Hepatocyte (in vitro differentiated cells): ENCODE measurements at places on chromosomes 3 and 15. TPM values are rescaled to one million over a fixed set of nuclear protein-coding genes. Genes with fewer than 3 reads are reported as not detected.

The SCAANT1 gene
- not detected in 2 replicates for total RNA-seq

The ATP2B2 gene
- 1.8 and 1.9 TPM in 2 replicates for total RNA-seq

The SMAD6 gene
- total RNA-seq = 26.4 and 35.4 TPM in 2 replicates

The CADM2 gene
- total RNA-seq = 6.2 and 7.8 TPM in 2 replicates

The IL20RB gene
- 0.48 and 0.50 TPM in 2 replicates for total RNA-seq

The EPHB1 gene
- total RNA-seq = 2.3 and 3.3 TPM in 2 replicates

The NLGN1 gene
- 8.5 and 11.2 TPM in 2 replicates for total RNA-seq

The TUSC7 gene
- not detected in 2 replicates for total RNA-seq

The CIB2 gene
- 48.9 and 68.9 TPM in 2 replicates for total RNA-seq

The TIMP4 gene
- total RNA-seq = 4.7 and 5.5 TPM in 2 replicates

The CLEC3B gene
- 0.64 and 1.3 TPM in 2 replicates for total RNA-seq

The GUCA1C gene
- total RNA-seq = 0.28 TPM in 1 of 2 replicates, not detected in the other

The HACD2 gene
- total RNA-seq = 64.3 and 70.1 TPM in 2 replicates

The GMPPB gene
- 24.3 and 31.5 TPM in 2 replicates for total RNA-seq
